ENCODE measurements at places on chromosomes 7 and 10.
A peak's percentile ranks its signal among the peaks of the same experiment; 100 is the strongest.

DNA sequence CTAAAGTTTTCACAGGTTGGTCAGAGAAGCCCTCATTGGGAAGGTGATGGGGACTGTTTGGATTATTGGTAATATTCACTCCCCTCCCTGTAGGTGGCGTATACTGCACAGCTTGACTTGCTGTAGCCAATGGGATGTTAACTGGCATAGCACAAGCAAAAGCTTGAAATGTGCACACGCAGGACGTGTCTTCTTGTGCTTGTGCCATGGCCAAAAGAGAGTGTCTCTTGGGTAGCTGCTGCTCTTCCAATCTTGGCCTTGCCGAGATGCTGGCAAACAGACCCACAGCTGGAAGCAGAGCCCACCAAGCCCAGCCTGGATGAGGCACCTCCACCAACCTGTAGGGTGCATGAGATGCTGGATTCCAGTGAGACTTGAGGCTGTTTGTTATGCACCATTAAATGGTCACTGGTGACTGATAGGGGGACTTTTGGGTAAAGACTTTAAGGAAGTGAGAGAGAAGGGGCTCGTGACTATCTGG is 266.0 kb downstream of the GRID1 start:
- peak; percentile 13 for DNase-seq

DNA sequence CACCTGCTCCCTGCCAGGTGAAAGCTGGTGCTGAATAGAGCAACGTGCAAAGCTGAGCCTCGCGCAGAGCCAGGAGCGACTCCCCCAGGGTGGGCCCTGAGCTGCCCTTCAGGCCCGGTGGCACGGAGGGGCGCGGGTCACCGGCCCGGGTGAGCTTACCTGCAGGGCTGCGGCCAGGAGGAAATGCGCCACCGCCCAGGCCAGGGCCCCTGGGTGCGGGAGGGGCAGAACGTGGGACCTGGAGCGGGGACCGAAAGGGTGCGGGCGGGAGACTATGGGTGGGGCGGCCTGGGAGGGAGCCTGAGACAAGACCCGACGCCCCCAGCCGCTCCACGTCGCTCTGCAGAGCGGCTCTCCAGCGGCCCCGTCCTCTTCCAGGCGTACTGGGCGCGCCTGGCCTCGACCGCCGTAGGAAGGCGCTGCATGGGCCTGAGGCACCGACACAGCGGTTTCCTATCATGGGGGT is 122.1 kb downstream of the BTAF1 start:
- no peak for DNase-seq

DNA sequence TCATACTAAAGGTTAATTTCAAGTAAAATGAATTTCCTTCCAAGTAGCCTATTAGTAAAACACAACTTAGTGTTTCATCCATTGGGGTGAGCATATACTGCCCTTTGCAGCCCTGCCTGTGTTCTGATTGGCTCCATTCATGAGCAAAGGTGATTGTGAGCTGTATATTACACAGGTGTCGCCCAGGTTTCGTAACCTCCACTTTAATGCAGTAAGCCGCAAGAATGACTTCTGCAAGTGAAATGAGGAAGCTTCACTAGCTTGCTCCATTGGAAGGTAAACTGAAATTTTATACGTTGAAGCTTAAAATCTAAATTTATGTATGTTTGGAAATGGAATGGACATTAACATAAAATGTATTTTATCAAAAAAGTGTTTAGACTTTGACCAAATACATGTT is 24.4 kb downstream of the MTURN start:
- no peak for DNase-seq

- DNase-seq, result no peak
Measured at GRCh38 chr10:21314906-21315644, 210.4 kb downstream of the SKIDA1 start.

- DNase-seq, result no peak
Measured at GRCh38 chr7:114504586-114504985, 90.0 kb downstream of the FOXP2 start.

DNA sequence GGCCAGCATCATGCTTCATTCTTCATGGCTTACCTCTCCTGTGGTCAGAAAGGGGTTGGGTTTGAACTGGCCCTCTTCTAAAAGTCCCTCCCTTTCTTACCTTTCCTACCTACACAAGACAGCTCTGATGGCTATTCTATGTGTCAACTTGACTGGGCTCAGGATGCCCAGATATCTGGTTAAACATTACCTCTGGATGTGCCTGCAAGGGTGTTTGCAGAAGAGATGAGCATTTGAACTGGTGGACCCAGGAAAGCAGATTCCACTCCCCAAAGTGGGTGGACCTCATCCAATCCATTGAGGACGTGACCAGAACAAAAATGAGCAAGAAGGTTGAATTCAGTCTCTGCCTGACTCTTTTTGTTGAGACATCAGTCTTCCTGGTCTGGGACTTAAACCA is 79.0 kb upstream of the TCF7L2 start:
- no peak for DNase-seq

DNA sequence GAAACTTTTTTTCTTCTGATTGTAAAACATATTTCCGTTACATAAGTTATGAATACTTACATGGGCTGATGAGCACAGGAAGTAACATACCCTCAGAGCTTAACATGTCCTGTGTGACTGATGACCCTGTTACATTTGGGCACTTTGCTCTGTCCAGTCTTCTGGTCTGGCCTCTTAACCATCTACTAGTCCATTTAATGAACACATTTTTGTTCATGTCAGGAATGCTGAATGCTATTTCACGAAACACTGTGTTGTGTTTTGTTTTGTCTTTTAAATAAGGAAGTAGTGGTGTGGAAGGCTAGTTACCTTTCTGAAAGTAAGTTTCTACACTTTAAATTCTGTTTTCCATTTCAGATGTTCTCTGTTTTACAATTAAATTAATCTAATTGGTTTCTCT is 77.7 kb downstream of the RBM33 start:
- no peak for DNase-seq

DNA sequence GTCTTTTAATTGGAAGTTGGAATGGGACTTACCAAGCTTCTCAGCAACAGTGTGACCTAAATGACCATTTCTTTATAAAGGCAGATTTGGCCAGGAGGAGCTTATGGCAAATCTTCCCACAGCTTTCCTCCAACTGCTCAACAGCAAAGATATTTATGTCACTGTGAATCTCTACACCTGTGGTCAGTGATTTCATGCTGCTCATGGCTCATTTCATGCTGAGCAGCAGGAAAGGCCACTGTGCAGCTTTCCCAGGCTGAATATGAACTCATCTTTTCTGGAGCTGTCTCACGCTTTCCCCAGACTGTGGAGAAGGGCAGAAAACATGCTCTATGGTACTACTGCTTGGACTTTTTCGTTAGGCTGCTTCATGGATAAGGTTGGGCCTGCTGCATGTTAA is 29.8 kb downstream of the CALCR start:
- DNase-seq, result no peak

DNA sequence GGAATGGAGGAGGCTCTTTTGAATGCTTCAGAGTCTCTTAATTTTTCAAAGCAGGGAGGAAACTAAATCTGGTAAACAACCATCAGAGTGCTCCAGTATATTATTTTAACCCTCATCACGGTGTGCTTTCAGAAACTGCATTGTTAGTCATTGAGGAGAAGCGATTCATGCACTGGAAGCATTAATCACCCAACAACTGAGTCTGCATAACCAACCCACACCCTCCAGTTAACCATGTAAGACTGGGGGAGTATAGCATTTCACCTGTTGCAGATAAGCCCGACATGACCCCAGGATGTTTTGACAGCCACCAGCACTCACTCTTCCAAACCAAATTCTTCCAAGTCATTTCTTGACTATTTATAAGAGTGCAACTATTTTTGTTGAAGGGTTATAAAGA is 257.6 kb downstream of the GATA3 start:
- DNase-seq, result no peak

- DNase-seq, result no peak
Measured at GRCh38 chr7:148563583-148564274, 26.8 kb upstream of the C7orf33 start.

DNA sequence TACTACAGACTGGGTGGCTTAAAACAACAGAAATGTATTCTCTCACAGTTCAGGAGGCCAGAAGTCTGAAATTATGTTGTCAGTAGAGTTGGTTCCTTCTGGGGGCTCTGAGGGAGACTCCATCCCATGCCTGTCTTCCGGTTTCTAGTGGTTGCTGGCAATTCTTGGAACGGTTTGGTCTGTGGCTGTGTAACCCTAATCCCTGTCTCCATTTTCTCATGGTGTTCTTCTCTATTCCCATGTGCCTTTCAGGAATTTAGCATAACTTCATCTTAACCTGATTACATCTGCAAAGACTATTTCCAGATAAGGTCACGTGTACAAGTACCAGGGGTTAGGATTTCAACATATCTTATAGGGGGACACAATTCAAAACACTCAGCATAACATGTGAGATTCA is 73.2 kb downstream of the FAM241B start:
- DNase-seq, result no peak

GRCh38 chr10:436911-437665 is 252.4 kb downstream of the DIP2C start:
- DNase-seq, result no peak

- DNase-seq, result no peak
Measured at GRCh38 chr10:94428766-94429707, 26.7 kb downstream of the TBC1D12 start.

- no peak for DNase-seq
Measured at GRCh38 chr7:127789031-127789430, 137.0 kb downstream of the SND1 start.

- DNase-seq, result peak; percentile 15
Measured at GRCh38 chr7:99579956-99580777, 17.9 kb upstream of the TMEM225B start.

GRCh38 chr10:72511459-72511858 is 114.4 kb downstream of the MICU1 start:
- no peak for DNase-seq

DNA sequence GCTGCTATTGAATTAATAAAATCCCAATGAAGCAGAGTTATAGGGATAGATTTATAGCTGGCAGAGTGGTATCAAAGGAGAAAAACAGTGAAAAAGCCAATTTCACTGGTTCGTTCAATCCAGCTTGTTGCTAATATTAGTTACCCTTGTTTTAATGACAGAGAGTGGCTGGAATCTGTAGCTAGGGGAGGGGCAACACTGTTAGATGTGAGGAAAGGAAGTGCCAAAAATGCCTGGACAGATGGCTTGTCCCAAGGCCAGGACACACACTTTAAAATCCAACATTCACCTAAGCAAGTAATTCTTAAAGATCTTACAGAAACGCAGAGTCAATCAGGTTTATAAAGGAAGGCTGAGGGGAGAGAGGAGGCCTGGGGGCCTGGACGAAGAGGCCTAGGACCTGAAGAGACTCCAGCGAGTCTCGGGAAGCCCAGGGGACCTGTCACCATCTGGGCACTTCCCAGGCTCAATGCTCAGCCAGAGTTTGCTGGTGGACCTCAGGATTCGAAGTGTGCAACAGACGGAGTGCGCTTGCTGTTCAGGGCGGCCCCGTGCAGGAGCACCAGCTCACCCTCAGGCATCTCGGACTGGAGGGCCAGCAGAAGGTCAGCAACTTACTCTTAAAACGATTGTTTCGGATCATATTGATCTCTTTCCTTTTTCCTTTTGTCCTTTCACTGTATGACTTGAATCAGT is 36.7 kb downstream of the TMEM248 start:
- no peak for DNase-seq

- DNase-seq, result no peak
Measured at GRCh38 chr10:68121020-68121743, 11.9 kb downstream of the MYPN start.

- no peak for DNase-seq
Measured at GRCh38 chr7:36711256-36711655, 13.0 kb downstream of the AOAH start.

GRCh38 chr7:102006695-102007094 is 189.3 kb downstream of the CUX1 start:
- no peak for DNase-seq

DNA sequence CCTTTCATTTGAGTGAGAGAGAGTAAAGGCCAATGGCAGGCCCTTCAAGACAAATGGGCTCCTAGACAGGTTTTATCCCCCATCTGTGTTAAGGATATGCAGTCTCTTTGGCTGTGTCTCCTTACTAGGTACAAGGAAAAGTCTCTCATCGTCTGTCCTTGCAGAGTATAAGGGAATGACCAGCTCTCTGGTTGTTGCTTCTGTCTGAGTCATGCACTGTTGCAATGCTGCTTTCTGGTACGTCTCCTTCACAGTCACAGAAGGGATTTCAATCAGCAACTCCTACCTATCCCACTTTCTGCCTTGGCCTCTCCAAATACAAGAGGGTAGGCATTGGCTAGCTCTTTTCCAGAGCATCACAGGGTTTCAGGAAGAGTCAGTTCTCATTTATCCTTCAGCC is 48.1 kb downstream of the CTTNBP2 start:
- DNase-seq, result no peak

DNA sequence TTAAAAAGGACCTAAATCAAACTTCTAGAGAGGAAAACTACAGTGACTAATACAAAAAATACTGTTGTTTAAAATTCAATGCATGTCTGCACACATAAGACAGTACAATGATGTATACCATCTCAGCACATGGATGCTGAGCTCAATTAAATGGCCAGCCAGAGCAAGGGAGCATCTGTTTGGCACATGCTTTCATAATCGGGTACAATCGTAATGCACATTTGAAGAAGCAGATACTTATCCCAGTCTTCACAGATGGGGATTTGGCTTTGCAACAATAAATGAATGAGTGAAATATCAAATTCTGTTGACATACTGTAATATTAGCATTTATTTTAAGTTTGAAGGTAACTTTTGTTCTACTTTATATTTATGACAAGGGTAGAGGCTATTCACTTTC is 187.8 kb downstream of the CRPPA start:
- no peak for DNase-seq

DNA sequence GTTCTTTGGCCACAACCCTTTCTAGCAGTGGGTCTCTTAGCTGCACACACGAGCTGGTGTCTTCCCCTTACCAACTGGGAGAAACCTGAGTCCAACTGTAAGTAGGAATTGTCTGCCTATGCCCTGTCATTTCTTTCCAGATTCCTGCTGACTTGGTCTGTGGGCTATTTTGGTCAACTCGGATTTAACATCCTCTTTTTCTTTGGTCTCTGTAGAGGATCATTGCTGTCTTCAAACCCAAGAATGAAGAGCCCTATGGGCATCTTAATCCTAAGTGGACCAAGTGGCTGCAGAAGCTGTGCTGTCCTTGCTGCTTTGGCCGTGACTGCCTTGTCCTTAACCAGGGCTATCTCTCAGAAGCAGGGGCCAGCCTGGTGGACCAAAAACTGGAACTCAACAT is 10.3 kb downstream of the PI4K2A start:
- DNase-seq, result no peak

GRCh38 chr7:155470686-155471638 is 13.0 kb downstream of the EN2 start:
- DNase-seq, result no peak

GRCh38 chr10:75880031-75880775 is 448.8 kb downstream of the LRMDA start:
- DNase-seq, result no peak

DNA sequence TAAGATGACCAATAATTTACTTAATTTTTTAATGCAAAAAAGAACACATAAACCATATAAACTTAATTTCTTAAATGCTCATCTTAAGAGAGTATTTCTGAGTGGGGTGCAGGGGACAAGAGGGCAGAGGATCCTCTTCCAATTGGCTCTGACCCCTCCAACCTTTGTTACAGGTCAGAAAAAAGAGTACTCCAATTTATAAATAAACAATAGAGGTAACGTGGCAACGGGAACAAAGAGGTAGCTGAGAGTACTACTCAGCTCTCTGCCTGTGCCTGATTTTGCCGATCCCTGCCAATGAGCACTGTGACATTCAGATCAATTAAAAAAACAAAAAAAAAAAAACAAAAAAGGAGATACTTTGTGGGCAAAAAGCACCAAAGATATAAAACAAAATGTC is 307.9 kb downstream of the PARD3 start:
- DNase-seq, result no peak

GRCh38 chr10:34869135-34869836 is 54.2 kb upstream of the PARD3 start:
- DNase-seq, result no peak

All from hematopoietic multipotent progenitor cell treated with erythropoietin and hydrocortisone succinate and interleukin-3 and kit ligand, for 15 days (in vitro differentiated cells).